Smooth muscle cell of bladder (primary cell): ENCODE measurements at places on chromosomes 1 and 21. TPM values are rescaled to one million over a fixed set of nuclear protein-coding genes. Genes with fewer than 3 reads are reported as not detected.

The CACNA1E gene
- not detected in 2 replicates for total RNA-seq

The OR2AK2 gene
- not detected in 2 replicates for total RNA-seq

The OR2T29 gene
- total RNA-seq = not detected in 2 replicates

The KCNE1 gene
- total RNA-seq = 0.55 and 0.85 TPM in 2 replicates

The PIGV gene
- total RNA-seq = 18.1 and 22.2 TPM in 2 replicates

The PROK1 gene
- total RNA-seq = 0.14 TPM in 1 of 2 replicates, not detected in the other

The ERVH48-1 gene
- total RNA-seq = not detected in 2 replicates

The PPM1J gene
- total RNA-seq = 0.55 and 0.57 TPM in 2 replicates
